M059J (cell line): ENCODE measurements at places on chromosomes 1 and 21. TPM values are rescaled to one million over a fixed set of nuclear protein-coding genes. Genes with fewer than 3 reads are reported as not detected.
A peak's percentile ranks its signal among the peaks of the same experiment; 100 is the strongest.

DNA sequence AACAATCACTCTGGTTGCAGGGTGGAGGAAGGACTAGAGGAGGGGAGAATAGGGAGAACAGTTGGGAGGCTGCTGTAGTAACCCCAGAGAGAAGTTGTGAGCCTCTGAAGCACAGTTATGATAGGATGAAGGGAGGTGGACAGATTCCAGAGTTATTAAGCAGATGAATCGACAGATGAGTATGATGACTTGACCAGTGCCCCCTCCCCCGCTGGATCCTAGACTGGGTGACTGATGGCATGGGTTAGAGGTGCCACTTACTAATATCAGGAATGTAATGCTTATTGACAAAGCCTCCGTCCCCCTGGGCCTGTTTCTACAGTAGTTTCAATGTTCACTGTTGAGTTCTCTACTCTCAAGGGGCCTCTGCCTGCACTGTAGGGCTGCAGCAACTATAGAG is 14.0 kb upstream of the TIPRL start:
- DNase-seq, result peak; percentile 13

DNA sequence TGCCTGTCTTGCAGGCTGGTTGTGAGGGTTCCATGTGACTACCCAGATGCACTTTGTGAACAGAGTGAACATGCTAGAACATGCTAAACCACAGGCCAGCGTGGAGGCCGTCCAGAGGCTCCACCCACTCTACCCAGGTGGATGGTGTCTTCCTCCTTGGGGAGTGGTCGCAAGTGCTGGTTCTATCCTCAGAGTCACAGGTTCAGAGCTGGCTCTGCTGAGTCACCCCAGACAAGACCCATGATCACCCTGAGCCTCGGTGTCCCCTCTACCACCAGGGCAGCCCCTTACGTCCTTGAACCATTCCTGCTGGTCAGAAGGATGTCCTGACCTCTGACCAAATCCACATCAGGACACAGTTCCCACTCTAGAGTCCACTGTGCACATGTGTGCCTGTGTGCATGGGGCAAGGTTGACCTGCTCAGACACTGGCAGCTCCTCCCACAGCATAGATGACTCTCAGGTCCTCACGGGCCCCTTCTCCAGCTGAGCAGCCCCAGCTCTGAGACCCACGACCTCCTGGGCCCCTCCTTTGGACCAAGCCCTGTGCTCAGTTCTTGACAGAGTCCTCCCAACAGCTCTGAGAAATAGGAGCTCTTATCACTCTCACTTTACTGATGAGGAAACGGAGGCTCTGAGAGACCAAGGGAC is 391.8 kb downstream of the MATN1 start:
- no peak for DNase-seq

GRCh38 chr21:42495765-42496119 is 282 bp downstream of the RSPH1 start:
- DNase-seq, result no peak

- DNase-seq, result no peak
These were observed 26.7 kb downstream of the ATG4C start for GRCh38 chr1:62810420-62811274.

GRCh38 chr1:46723901-46724300 is 5.0 kb upstream of the EFCAB14 start:
- no peak for DNase-seq

- DNase-seq, result peak; percentile 73
These were observed 9.9 kb downstream of the SNRPE start for GRCh38 chr1:203871114-203871880.

GRCh38 chr1:239418681-239419080 is 32.3 kb downstream of the CHRM3 start:
- DNase-seq, result no peak

GRCh38 chr1:910881-911721 is 12.6 kb upstream of the SAMD11 start:
- DNase-seq, result peak; percentile 94

DNA sequence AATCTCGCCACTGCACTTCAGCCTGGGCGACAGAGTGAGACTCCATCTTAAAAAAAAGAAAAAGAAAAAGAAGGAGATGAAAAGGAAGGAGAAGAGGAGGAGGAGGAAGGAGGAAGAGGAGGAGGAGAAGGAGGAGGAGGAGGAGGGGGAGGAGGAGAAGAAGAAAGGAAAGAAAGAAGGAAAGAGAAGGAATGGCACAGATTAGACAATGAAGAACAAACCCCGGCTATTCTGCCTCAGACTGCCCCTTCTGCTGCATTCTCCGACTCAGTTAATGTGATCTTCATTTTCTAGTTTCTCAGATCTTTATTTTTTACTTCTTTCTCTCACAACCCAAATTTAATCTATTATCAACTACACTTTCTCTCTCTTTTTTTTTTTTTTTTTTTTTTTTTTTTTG is 40.1 kb upstream of the PTGFRN start:
- DNase-seq, result no peak

- DNase-seq, result peak; percentile 8
These were observed 59.9 kb downstream of the UBE2U start for GRCh38 chr1:64263335-64263734.

DNA sequence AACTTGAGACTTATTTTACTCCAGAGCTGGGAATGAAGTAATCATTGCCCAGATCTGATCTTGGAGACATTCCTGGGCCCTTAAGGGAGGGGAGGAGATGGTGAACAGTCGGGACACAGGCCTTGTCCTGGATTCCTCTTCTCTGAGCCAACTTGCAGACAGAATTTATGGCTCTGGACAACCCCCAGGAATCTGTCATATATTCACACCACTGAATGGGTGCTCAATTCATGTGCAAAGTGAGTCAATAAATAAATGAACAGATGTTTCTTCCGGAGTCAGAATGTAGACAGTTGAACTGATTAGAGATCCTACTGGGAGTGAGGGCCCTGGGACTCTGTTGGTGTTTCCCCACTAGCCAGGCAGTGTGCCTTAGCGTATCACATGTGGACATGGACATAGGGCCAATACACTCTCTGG is 2.6 kb downstream of the TUFT1 start:
- peak; percentile 93 for DNase-seq

DNA sequence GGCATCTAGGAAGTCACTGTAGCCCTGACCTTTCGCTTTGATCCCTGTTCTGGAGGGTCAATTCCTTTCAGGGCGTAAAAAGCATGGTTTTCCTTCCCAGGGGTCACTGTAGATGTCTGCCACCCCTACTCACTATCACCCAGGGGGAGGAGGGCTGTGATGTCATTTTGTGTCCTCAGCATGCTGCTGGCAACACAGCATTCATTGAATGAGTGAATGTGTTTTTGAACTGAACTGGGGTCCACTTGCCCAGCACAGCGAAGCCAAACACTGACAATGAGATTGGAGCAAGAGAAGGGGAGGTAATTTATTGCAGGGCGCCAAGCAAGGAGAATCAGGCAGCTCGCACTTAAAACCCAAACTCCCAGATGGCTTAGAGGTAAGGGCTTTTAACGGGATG is 78.2 kb upstream of the PGBD5 start:
- no peak for DNase-seq

- no peak for DNase-seq
These were observed 60.6 kb upstream of the SEC16B start for GRCh38 chr1:178030467-178030866.

DNA sequence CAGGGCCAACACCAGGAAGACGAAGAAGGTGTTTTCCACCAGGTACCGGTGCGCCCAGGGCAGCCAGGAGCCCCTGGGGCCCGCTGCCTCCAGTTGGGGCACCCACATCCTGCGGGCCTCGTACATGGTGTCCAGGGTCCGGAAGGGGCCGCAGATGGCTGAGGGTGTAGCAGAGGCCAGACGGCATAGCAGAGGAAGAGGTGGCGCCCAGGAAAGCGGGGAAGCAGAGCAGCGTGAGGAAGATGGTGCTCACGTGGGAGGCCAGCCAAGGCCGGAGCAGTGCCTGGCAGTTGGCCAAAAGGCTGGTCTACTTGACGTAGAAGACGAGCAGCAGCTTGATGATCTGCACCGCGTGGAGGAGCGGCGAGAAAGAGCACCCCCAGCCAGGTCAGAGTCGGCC is 40.4 kb downstream of the ZNF691 start:
- no peak for DNase-seq

DNA sequence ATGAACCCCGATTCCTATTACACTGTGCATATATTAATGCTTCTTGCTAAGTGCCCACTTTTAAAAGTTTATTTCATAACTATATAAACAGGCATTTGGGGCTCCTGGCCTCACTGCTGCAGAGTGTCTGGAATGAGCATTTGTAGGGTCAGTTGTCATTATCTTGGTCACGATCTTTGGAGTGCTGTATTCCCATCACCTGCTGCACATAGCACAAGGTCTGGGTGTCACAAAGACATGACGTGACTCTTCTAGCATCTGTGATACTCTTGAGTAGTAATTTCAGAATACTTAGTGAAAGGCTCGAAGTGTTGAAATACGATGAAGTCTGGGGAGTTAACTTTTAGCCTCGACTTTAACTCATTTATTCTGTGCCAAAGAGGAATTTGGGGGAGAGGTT is 186.4 kb downstream of the FMN2 start:
- DNase-seq, result no peak

DNA sequence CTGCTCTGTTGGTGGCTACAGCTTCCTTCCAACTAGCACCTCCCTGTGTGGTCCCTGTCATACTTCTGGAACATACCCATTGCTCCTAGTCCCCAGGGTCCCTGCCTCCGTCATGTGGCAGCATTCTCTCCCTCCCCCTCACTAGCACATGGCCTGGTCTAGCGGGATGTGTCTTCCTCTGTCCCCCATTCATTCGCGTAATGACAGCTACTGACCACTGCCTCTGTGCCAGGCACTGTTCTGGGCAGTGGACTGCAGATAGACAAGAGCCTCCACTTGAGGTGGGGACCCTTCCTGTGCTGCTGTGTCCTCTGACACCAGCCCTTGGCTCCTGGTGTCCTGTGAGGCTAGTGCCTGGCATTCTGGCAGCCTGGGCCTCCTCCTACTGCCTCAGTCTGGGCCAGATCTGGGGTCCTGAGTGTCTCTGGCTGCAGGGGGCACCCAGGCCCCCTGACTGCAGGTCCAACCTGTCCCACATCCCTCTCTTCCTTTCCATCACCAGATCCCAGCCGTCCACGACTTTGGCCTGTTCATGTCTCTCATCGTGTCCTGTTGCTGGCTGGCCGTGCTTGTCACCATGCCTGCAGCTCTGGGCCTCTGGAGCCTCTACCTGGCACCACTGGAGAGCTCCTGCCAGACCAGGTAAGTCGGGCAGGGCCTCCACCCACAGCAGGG is 38.1 kb downstream of the DISP3 start:
- DNase-seq, result no peak

GRCh38 chr1:81670286-81670685 is 130.4 kb upstream of the ADGRL2 start:
- DNase-seq, result peak; percentile 96

- DNase-seq, result no peak
These were observed 15.9 kb downstream of the NUF2 start for GRCh38 chr1:163337631-163338030.

- DNase-seq, result peak; percentile 54
These were observed 33.6 kb downstream of the SPAG17 start for GRCh38 chr1:118151312-118151937.

DNA sequence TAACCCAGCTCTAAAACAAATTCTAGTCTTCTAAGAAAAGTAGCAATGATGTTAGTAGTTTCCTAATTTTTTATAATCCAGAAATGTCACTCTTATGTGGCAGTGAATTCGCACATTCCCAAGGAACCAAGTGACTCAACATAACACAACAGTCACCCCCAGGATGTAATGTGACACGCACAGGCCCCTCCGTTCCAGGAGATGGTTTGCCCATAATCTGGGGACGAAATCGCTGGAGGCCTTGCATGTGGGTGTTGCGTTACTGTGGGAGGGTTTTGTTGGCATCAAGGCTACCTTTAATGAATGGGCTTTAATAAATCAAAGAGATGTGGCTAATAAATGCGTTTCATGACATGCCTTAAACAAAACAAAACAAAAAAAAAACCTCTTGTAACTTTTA is 50.9 kb downstream of the EVA1C start:
- DNase-seq, result peak; percentile 99

- DNase-seq, result no peak
These were observed 43.3 kb downstream of the URB2 start for GRCh38 chr1:229669333-229669732.

DNA sequence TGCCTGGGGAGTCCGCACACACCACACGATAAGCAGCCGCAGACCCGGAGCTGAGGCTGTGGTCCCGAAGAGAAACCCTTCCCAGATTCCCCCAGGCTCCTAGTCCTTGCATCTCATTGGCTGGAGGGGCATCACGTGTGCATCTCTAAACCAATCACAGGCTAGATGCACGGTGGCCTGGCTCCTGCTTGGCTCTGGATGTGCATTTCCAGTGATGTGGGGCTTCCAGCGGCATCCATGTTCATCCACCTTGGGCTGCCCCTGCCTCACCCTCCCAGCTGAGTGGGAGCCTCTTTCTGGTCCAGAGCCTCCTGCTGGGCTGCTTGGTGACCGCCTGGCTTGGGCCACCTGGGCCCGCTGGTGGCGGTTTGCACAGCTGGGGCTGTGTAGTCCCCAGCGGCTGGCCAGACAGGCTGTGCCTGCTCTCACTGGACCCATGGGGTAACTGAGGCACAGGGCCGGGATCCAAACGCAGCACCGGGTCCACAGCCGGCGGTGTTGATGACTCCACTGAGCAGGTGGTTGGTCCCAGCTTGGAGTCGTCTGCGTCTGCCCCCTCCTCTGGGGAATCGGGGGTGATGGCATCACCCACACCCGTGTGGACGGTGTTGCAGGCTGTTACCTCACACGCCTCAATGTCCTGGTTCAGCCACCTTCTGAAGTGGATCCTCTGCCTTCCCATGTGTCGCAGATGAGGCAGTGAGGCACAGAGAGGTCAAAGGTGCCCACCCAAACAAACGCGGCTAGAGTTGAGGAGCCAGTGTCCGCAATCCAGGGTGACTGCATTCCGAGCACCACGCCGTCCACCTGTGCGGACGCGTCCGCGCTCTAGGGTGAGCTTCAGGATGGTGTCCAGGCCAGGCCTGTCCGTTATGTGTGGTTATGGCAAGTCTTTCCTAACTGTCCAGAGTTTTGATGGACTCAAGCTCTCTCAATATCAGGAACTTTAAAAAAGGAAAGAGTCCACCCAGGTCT is 41.3 kb downstream of the COL6A1 start:
- no peak for DNase-seq

- peak; percentile 68 for DNase-seq
These were observed 155.9 kb downstream of the SLC30A10 start for GRCh38 chr1:219772265-219773036.

- no peak for DNase-seq
These were observed 59.1 kb upstream of the GPR88 start for GRCh38 chr1:100478816-100479215.

DNA sequence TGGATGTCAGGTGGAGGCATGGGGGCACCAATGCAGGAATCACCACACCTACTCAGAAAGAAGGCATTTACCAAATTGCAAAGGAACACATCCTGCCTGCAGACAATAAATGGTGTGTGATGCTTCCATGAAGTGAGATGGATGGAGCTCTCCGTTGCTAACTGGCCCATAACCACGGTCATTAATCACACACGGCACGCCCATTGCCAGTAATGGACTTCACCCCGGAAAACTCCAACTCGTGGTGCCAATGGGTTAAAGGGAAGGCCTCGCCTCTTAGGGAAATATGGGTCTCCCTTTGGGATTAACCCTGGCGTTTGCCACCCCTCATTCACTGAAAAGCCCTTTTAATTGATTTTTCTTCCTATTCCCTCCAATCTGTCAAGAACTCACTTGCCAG is 443.1 kb upstream of the DAB1 start:
- no peak for DNase-seq

GRCh38 chr1:183139281-183139942 is 46.7 kb upstream of the LAMC2 start:
- peak; percentile 57 for DNase-seq

The RAB13 gene
- total RNA-seq, result 36.7 and 45.6 TPM in 2 replicates

The CD164L2 gene
- 0.15 TPM in 1 of 2 replicates, not detected in the other for total RNA-seq

The PMF1 gene
- 96.1 and 109 TPM in 2 replicates for total RNA-seq

The SLC44A5 gene
- 0.12 TPM in 1 of 2 replicates, not detected in the other for total RNA-seq

The TTC24 gene
- not detected in 2 replicates for total RNA-seq

The MPZ gene
- 0.62 and 0.89 TPM in 2 replicates for total RNA-seq

The BARHL2 gene
- not detected in 2 replicates for total RNA-seq

The KANK4 gene
- total RNA-seq, result 21.4 and 27.2 TPM in 2 replicates
